ENCODE measurements at places on chromosomes 6 and 20.

GRCh38 chr6:42890311-42891198 is 11.1 kb downstream of the RPL7L1 start:
- peak; percentile 88 for DNase-seq

DNA sequence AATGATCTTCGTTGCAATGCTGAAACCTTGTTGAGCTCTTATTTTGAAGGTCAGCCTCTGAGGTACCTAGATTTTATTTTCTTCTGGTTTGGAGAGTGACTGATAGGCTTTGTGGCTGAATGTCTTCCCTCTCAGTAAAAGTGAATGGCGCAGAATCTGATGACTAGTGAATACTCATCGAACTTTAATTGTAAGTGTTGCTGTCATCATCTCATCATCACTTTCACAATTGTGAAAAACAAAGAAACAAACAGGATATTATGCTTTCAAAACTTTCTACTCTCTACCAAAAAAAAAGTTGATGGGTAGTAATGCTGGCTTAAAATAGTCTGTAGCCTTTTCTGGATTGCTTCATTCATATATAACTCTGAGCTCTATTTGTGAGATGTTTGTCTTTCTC is 239.5 kb upstream of the RAB32 start:
- DNase-seq, result no peak

DNA sequence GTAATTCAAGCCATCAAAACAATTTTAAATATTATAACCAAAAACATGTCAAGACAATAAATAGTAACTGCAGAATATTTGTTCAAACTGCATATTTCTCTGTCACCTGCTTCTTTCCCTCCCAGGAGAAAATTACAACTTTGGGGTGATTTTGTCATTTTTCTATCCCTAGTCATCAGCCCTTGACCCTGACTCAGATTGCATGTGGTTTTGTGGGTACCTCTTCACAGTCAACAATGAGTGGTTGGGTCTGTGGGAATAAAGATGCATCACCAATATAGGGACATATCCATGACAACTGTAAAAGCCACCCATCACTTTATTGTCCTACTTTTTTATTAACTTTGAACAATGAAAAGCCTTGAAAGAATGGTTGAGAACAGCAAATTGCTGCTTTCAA is 7.3 kb downstream of the COL10A1 start:
- no peak for DNase-seq

- DNase-seq, result no peak
Observed at GRCh38 chr6:31791324-31792089, 4.0 kb downstream of the VARS1 start.

GRCh38 chr20:5895626-5896025 is 54.7 kb downstream of the TRMT6 start:
- no peak for DNase-seq

Measured in ovary (tissue), 10 donors.